Central memory CD8-positive, alpha-beta T cell (primary cell): ENCODE measurements at places on chromosomes 13 and 19.

DNA sequence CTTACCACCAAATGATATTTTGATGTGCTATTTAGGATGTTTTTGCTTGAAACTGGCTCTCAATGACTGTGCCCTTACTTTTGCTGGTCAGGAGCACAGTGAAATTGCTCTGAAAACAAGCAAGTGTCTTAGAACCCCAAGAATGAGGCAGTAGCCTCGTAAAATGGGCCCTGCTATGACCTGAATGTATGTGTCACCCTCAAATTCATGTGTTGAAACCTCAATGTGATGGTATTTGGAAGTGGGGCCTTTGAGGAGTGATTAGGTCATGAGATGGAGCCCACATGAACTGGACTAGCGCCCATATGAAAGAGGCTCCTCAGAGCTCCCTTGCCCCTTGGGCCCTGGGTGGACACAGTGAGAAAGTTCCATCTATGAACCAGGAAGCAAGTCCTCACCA lies 155.2 kb downstream of the ZIC5 start:
- peaks cover 6% of the 10 kb centered on the region for H3K36me3 ChIP-seq
- H3K27me3 ChIP-seq: no peaks in the 10 kb centered on the region
- H3K4me1 ChIP-seq: peaks cover 23% of the 10 kb centered on the region
- H3K27ac ChIP-seq: peak overlapping the region; percentile 65
- no peak for DNase-seq

- no peaks in the 10 kb centered on the region for H3K27me3 ChIP-seq
- no peaks in the 10 kb centered on the region for H3K36me3 ChIP-seq
- H3K4me3 ChIP-seq: no peak overlapping the region
- no peaks in the 10 kb centered on the region for H3K4me1 ChIP-seq
- no peak overlapping the region for H3K27ac ChIP-seq
These were observed 1952.0 kb downstream of the OLFM4 start for GRCh38 chr13:54980651-54981050.

DNA sequence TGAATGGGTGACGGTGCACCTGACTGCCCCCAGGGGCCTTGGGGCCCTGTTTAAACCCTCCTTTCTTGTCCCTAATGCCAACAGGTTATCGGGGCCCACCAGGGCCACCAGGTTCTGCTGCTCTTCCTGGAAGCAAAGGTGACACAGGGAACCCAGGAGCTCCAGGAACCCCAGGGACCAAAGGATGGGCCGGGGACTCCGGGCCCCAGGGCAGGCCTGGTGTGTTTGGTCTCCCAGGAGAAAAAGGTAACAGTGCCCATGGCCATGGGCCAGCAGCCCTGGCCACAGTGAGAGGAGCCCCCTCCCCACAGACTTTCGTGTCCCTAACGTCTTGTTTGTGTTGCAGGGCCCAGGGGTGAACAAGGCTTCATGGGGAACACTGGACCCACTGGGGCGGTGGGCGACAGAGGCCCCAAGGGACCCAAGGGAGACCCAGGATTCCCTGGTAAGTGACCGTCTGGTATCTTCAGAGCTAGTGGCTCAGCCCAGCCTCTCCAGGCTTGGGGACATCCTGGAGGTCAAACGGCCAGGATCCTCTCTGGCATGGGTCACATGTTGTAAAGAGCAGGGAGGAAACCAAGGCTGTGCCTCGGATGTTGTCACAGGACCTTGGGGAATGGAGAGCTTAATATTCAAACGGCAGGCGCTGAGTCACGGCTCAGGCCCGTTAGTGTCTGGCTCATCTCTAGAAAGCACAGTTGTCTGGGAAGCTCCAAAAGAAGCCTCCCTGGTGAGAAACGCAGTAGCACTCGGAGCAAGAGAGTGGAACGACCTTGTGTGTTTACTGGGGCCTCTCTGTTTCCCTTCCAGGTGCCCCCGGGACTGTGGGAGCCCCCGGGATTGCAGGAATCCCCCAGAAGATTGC lies 58.3 kb downstream of the RAB20 start:
- peaks cover 1% of the 10 kb centered on the region for H3K36me3 ChIP-seq
- DNase-seq: no peak
- no peaks in the 10 kb centered on the region for H3K4me1 ChIP-seq

DNA sequence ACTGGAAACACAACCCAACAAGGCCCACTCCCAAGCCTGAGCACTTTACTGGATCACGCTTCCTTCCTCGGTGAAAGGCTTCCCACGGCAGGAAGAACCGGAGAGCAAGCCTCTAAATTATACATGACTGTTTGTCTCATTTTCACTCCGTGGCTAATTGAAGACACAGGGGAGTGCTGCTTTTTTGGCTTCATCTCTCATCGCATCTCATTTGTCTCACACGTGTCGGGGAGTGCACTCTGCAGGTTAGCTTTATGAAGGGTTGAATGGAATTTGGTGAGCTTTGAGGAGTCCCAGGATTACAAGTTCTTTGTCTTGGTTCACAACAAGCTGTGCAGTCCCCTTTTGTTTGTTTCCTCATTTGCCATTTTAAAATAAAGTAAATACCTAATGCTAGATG lies 544.6 kb downstream of the GPC6 start:
- H3K4me3 ChIP-seq: no peak overlapping the region
- no peak for DNase-seq
- H3K36me3 ChIP-seq: no peaks in the 10 kb centered on the region
- no peaks in the 10 kb centered on the region for H3K27me3 ChIP-seq
- H3K4me1 ChIP-seq: no peaks in the 10 kb centered on the region

DNA sequence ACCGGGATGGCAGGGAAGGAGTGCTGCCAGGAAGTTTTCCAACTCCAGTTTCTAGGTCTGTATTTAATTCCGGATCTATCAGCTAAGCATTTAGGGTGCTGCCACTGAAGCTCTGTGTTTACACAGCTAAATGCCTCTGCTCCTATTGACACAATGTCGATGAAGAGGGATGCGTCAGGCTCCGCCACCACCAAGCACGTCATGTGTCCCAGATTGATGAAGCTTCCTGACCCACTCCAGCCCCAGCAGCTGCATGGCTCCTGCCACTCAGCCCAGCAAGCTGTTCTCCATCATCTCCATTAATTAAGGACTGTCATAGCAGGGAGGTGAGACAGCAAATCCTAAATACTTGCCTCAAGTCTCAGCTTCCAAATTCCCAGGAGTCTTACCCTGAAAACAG lies 435.2 kb upstream of the ZNF507 start:
- no peaks in the 10 kb centered on the region for H3K36me3 ChIP-seq
- H3K27ac ChIP-seq: no peak overlapping the region
- no peak for DNase-seq
- no peaks in the 10 kb centered on the region for H3K4me1 ChIP-seq

- peaks cover 2% of the 10 kb centered on the region for H3K36me3 ChIP-seq
- no peak overlapping the region for H3K4me3 ChIP-seq
- H3K27me3 ChIP-seq: no peaks in the 10 kb centered on the region
- H3K27ac ChIP-seq: no peak overlapping the region
- no peak for DNase-seq
These were observed 320.8 kb downstream of the PCDH20 start for GRCh38 chr13:61094865-61095264.

DNA sequence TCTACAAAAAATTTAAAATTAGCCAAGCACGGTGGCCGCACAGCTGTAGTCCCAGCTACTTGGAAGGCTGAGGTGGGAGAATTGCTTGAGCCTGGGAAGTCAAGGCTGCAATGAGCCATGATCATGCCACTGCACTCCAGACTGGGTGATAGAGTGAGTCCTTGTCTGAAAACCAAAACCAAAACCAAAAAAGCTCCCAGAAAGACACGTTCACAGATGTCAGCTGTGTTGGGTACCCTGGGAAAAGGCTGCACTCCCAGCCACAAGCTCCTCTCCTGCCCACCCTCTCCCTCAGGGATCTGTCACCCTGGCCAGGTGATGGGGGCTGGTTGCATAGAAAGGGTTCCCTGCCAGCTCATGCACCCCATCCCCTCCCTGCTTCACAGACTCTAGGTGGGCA lies 53.3 kb downstream of the RNF6 start:
- H3K27ac ChIP-seq: no peak overlapping the region
- no peak overlapping the region for H3K4me3 ChIP-seq
- H3K4me1 ChIP-seq: no peaks in the 10 kb centered on the region

DNA sequence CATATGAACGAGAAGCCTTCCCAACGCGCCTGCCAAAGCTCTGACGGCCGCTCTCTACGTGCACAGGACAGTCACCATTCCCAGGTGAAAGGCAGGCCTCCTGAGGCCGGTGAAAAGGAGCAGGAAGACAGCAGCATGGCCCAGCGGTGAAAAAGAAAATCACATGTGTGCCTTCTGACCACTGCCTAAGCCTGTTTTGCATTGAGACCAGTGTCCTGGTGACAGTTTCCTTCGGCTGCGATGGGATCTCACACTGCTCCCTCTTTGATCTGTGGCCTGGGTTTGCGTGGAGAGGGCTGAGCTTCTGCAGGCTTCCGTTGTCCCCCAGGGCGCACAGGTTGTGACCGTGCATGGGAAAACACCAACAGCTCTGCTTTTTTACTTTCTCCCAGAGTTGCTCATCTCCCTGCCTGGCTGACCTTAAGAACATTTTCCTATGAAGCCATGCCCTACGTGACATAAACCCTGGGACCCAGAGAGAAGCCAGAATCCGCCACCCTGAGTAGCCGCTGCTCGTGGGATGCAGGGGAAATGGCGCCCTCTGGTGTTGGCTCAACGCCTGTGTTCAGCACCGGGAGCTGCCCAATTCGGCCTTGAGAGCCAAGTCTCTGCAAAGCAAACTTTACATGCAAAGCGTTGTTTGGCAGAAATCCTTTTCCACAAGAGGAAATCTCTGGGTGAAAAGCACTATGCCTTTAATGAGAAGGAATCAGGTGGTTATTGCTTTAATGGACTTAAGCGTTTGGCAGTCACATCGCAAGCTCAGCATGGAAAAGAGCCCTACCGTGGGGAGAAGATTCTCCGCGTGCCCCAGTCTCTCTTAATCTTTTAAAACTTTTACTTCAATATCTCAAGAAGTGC lies 112.2 kb upstream of the GPR12 start:
- no peak overlapping the region for H3K27ac ChIP-seq
- peaks cover 15% of the 10 kb centered on the region for H3K27me3 ChIP-seq
- no peak overlapping the region for H3K4me3 ChIP-seq
- no peaks in the 10 kb centered on the region for H3K4me1 ChIP-seq
- peaks cover 2% of the 10 kb centered on the region for H3K36me3 ChIP-seq

- peaks cover 4% of the 10 kb centered on the region for H3K36me3 ChIP-seq
- no peak overlapping the region for H3K27ac ChIP-seq
These were observed 8.7 kb downstream of the IFNL1 start for GRCh38 chr19:39304701-39305571.

GRCh38 chr13:21133077-21133476 lies 43.3 kb downstream of the SKA3 start:
- DNase-seq: no peak
- no peaks in the 10 kb centered on the region for H3K4me1 ChIP-seq
- no peak overlapping the region for H3K4me3 ChIP-seq
- H3K27me3 ChIP-seq: peaks cover 44% of the 10 kb centered on the region
- H3K36me3 ChIP-seq: peaks cover 2% of the 10 kb centered on the region
- no peak overlapping the region for H3K27ac ChIP-seq

DNA sequence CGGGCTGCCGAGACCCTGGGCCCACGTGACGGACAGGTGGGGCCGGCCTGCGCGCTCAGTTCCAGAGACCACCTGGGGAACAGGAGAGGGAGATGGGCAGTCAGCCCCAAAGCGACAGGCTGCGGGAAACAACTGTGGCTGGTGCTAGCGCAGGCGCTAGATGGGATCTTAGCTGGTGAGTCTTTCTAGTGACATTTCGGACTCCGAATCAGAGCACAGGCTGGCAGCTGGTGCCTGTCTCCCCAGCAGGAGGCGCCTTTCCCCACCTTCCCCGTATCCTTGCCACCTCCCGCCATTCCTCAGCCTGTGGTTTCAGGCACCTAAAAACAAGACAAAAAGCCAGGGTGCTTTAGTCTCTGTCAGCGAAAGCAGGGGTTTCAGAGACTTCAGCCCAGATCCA lies 19.4 kb upstream of the RANBP3 start:
- H3K4me1 ChIP-seq: no peaks in the 10 kb centered on the region
- H3K36me3 ChIP-seq: peaks cover 2% of the 10 kb centered on the region
- no peaks in the 10 kb centered on the region for H3K27me3 ChIP-seq
- no peak for DNase-seq

DNA sequence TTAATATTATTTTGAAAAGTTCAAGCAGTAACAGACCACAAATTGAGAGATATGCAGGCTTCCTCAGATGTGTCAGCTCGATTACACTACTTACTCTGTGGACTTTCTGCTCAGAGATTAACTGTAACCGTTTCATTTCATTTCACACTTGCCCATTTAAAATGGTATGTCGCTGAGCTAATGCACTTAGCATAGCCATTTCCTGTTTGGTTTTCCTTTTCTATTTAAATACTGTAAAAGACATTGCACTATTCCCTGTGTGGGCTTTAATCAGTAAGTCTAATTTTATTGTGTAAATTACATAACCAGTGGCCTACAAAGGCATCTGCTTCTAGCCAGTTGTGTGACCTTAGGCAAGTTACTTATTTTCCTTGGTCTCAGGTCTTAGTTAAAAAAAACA lies 237.6 kb downstream of the LACC1 start:
- peaks cover 48% of the 10 kb centered on the region for H3K4me1 ChIP-seq
- peak overlapping the region; percentile 80 for H3K27ac ChIP-seq
- no peak for DNase-seq
- peaks cover 2% of the 10 kb centered on the region for H3K36me3 ChIP-seq
- peak overlapping the region; percentile 16 for H3K4me3 ChIP-seq

- no peak overlapping the region for H3K4me3 ChIP-seq
- H3K36me3 ChIP-seq: no peaks in the 10 kb centered on the region
- H3K27me3 ChIP-seq: no peaks in the 10 kb centered on the region
- DNase-seq: no peak
- H3K27ac ChIP-seq: no peak overlapping the region
These were observed 238.2 kb downstream of the EFNB2 start for GRCh38 chr13:106297283-106297682.

DNA sequence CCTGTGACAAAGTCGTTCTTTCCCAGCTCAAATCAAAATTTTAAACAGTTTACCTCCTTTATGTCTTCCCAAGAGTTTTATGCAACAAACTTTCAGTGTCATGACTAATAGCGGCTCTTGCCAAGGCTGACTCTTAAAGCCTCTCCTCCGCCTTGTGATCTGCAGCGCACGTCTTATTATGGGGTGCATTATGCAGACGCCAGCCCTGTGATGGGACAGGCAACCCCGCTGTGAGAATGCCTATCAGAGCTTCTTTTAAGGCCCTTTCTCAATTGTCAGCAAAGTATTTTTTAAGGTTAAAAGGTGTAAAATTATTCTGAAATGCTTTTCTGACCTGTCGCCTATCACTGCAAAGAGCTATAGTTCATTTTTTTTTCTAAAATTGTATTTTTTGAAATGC lies 152.8 kb downstream of the SOX1 start:
- no peak overlapping the region for H3K27ac ChIP-seq
- H3K4me1 ChIP-seq: no peaks in the 10 kb centered on the region
- H3K27me3 ChIP-seq: no peaks in the 10 kb centered on the region
- H3K4me3 ChIP-seq: no peak overlapping the region
- DNase-seq: no peak

DNA sequence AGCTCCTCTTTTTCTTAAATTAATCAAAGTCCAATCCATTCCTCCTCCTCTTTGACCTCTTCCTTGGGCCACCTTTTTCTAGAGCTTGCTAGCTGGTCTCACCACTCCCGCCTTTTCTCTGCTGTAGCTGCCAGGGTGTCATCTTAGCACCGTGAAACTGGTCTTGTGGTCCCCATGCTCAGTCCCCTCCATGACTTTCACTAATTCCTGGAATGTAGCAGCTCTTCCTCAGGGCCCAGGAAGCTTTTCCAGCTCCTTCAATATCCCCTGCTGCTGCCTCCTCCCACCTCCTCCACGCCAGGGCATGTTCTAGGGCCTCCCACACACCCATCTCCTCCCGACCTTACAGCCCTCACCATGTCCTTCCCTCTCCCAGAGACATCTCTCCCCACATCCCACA lies 222.2 kb downstream of the MYO16 start:
- no peak overlapping the region for H3K4me3 ChIP-seq
- DNase-seq: no peak
- H3K27me3 ChIP-seq: no peaks in the 10 kb centered on the region
- H3K27ac ChIP-seq: no peak overlapping the region

- H3K4me1 ChIP-seq: no peaks in the 10 kb centered on the region
- H3K27ac ChIP-seq: no peak overlapping the region
- peak overlapping the region; percentile 52 for H3K4me3 ChIP-seq
- no peaks in the 10 kb centered on the region for H3K36me3 ChIP-seq
- no peak for DNase-seq
These were observed 27.9 kb upstream of the ONECUT3 start for GRCh38 chr19:1725100-1726064.
